ENCODE measurements at places on chromosomes 6 and 20.

- DNase-seq, result no peak
These were observed 242.6 kb downstream of the DOK5 start for GRCh38 chr20:54717983-54718382.

DNA sequence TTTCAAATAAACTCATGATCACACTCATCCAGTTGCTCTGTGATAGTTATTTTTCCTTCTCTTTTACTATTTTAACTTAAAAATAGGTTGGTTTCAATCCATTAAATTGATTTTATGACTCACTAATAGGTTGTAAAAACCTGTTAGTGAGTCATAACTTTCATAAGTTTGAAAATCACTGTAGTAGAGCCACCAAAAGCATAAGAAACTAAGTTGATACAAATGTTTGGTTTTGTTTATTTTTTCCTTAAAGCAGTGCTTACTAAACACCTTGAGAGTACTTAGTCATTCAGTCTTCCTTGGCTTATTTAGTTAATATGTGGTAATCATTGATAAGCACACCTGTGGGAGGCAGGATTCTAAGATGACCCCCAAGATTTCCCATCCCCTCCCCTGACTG lies 312.1 kb upstream of the MAN1A1 start:
- DNase-seq, result no peak

DNA sequence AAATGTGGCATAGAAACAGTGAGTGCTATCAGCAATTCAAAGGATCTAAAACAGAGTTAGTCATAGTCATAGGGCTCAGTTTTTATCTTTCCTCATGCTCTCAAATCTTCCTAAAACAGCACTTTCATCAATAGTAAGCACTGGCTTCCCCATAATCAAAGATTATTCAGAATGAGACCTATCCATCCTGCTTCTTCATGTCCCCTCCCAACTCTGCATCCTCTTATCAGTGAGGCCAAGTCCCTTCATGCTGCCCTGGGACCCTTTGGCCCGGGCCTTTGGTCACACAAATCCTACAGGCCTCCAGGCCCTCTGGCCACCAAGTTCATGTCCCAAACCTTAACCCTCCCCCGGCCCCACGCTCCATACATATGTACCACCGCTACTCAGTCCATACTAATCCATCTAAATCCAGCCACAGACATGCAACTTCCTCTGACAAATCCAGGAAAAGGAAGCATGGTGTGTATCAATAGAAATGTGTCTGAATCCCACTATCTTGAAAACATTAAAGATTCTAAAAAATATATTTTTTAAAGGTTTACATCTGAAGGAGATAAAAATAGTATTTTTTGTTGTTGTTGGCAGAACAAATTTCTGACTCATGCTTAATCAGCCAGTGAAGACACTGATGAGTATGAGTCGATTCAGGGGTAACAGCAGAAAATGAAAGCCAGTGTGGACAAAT lies 143.5 kb downstream of the PDE7B start:
- no peak for DNase-seq

GRCh38 chr20:44231193-44231592 lies 15.9 kb upstream of the GDAP1L1 start:
- no peak for DNase-seq

- DNase-seq, result no peak
These were observed 977 bp upstream of the SLC22A2 start for GRCh38 chr6:160259598-160259997.

DNA sequence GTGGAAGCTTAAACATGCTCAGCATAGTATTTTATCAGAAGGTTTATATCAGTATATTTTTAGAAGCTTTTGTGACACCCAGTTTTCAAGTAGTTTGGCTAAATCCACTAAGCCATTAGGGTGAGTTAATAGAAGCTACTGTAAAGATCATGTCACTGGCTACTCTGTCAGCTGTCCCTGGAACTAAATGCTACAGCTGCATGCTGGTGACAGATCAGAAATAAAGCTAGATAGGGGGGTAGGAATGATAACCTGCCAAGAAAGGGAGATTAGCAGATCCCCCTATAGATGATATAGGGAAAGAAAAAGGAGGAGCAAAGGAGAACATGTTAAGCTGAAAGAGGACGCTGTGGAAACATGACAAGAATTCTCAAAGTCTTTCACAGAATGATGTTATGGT lies 363.2 kb downstream of the QKI start:
- no peak for DNase-seq

DNA sequence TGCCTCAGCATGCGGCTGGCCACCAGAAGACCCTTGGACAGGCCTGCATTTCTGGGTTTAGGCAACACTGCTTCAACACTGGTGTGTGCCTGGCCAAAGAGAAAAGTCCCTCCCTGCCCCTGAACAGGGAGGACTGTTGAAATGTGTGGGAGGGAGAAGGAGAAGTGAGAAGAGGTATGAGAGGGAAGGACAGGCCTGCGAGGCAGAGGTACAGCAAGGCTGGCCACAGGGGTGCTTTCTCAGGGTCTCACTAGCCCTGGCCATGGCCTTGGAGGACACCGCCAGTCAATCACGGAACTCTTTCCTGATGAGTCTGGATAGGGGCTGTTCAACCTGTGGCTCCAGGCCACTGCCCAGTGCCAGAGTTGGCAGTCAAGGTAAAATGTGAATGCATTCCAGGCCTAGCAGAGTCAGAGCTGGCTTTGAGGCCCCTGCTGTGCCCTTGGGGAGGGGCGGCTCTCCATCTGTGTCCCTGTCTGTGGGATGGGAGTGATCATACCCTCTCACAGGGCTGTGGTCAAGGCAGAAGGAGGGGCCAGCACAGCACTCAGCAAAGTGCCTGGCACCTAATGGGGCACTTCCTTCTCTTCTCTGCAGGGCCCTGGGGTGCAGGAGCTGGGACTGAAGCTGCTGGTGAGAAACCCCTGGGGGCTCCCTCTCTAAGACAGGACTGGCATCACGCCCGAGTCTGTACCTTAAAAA lies 43.2 kb upstream of the CDH22 start:
- no peak for DNase-seq

DNA sequence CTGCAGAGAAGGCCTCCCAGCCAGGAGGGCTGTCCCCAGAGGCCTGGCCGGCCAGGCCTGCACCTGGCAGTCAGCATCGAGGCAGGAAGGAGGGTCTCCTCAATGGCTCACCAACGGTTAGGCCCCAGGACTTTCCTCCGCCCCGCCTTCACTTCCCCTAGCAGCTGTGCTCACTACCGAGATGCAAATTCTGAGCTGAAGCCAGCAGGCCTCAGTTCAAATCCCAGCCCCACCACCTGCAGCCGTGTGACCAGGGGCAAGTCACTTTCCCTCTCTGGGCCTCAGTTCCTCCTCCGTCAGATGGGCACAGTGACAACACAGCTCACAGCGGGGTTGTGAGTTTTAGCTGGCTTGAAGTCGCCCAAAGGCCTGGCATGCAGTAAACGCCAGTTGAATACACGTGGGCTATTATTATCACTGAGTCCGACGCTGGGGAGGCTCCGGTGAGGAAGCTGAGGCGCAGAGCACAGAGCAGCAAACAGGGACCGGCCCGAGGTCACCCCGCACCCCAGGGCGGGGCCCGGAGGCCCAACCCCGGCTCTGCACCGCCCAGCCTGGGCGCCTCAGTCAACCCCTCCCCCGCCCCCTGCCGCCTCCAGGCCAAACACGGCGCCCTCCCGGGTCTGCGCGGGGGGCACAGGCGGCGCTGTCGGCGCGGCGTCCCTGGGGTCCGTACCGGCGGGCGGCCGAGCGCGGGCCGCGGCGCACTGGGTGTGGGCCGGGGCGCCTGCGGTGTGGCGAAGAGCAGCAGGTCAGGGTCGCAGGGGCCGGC lies 671 bp downstream of the E2F1 start:
- DNase-seq, result peak; percentile 82

DNA sequence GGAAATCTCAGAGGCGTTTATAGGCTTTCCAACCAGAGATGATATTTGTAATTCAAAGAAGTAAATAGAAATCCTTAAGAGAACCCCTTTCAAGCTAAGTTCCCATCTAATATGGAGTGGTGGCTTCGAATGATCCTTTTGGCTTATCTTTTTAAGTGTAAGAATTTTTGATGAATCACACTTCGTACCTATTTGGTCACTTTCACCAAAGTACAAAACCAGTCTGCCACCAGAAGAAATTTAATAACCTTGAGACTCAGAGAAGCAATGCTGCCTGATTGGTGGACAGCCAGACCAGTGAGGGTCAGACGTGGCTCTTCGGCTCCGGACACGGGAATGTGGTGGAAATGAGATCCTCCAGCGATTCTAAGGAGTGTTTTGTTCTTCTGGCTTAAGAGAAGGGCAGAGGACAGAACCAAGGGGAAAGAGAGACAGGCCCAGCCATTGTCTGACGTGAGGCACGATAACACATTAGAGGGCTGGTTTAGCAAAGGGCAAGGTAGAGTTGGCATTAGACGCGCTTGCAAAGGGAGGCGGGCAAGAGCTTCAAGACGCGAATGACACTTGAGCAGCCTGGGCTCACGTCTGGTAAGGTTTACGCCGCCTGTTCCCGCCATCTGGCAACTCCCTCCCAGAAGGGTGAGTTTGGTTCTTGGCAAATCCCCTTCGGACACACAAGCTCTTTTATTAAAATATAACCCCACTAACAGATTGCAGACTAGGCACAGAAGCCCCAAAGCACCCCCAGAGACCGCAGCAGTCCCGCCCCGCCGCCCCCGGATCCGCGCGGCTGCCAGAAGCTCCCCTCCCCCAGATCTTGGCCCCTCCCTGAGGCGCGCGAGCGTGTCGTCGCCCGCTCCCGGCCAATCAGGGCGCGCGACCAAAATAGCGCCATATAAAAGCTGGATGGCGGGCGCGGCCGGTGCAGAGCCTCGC lies 50.0 kb upstream of the EZR start:
- peak; percentile 98 for DNase-seq

GRCh38 chr6:26421259-26422144 lies 18.8 kb upstream of the BTN3A3 start:
- DNase-seq, result peak; percentile 66

- no peak for DNase-seq
These were observed 248.1 kb upstream of the OPRM1 start for GRCh38 chr6:153790876-153791473.

DNA sequence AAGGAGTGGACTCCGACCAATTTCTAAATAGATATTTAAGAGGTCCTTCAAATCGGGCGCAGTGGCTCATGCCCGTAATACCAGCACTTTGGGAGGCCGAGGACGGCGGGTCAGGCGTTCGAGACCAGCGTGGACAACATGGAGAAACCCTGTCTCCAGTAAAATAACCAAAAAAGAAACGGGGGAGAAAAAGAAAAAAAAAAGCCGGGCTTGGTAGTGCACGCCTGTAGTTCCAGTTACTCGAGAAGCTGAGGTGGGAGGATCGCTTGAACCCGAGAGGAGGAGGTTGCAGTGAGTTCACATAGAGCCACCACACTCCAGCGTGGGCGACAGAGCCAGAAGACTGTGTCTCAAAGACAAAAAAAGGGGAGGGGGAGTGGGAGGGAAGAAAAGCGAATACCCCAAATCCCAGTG lies 53.3 kb upstream of the HFE start:
- DNase-seq, result peak; percentile 54

DNA sequence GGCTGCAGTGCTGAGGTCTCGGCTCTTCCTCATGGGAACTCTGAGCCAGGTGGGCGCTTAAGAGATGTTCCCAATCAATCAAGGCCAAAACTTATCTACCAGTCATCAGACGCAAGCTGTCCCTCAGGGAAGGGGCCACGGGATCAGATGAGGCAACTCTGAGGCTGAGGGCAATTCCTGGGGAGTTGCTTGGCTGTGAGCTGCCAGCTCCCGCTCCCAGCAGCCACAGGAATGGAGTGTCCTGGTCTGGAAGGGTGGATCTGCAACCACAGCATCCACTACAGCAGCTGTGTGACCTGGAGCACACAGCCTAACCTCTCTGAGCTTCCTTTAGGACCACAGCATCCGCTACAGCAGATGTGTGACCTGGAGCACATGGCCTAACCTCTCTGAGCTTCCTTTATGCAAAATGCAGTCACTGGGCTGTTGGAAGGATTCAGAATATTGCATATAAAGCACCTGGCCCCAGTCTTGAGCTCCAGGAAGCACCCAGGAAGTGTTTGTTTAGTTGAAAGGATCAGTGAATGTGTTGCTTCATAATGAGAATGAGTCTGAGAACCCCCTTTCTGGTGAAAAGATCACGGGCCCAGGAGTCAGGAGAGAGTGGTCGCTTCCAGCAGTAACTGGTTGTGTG lies 60.9 kb downstream of the TFAP2C start:
- DNase-seq, result no peak

- DNase-seq, result peak; percentile 36
These were observed 644 bp downstream of the MAD2L1BP start for GRCh38 chr6:43636308-43636659.

- no peak for DNase-seq
These were observed 27.2 kb downstream of the CRISP1 start for GRCh38 chr6:49839162-49839561.

Measured in activated T-cell treated with anti-CD3 and anti-CD28 coated beads, Interleukin-2, amount 50 U/mL, for 24 hours (primary cell).